ENCODE measurements at places on chromosomes 4 and X.

DNA sequence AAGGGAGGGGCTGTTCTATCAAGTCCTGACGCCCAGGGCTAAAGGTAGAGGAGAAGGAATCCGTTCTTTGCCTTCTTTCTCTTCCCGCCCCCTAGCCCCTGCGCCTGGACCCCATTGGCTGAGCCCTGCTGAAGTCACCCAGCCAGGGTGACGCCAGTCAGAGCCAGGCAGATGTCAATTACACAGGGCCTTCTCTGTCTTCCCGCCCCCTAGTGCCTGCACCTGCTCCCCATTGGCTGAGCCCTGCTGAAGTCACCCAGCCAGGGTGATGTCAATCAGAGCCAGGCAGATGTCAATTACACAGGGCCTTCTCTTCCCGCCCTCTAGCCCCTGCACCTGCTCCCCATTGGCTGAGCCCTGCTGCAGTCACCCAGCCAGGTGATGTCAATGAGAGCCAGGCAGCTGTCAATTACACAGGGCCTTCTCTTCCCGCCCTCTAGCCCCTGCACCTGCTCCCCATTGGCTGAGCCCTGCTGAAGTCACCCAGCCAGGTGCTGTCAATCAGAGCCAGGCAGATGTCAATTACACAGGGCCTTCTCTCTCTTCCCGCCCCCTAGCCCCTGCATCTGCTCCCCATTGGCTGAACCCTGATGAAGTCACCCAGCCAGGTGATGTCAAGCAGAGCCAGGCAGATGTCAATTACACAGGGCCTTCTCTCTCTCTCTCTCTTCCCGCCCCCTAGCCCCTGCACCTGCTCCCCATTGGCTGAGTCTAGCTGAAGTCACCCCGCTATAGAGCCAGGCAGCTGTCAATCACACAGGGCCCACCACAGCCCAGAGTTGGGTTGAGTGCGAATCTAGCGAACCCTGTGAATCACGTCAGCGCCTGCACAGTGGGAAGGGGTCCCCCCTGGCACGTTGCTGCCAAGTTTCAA, 46.4 kb downstream of the ASMT start:
- no peak for DNase-seq

GRCh38 chr4:156959298-156959702, 12.3 kb downstream of the PDGFC start:
- DNase-seq = no peak

DNA sequence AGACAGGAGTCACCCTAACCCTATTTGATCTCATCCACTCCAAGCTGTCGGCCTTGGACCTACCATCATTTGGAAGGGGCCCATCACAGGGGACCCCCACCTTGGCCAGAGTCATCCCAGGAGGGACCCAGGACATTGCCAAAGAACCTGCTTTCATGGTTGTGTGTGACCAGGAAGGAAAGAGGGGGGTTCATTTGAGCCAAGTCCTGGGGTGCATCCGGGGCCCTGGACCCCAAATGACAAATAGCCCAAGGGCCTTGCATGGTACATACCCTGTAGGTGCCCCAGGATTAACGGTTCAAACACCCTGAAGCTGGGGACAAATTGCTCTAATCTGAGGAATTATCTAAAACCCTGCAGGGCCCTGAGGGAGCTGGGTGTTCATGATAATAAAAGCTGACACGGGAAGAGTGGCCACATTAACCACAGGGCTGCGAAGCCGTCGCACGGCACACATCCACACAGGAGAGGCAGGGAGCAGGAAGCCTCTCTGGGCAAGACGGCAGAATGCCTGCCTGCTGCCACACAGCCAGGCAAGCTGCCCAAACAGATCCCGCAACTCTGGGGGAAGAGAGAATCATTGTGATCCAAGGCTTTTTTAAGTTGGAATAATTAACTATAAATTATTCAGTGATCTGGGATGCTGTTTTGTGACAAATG, 28.2 kb upstream of the PPP2R2C start:
- no peak for DNase-seq

DNA sequence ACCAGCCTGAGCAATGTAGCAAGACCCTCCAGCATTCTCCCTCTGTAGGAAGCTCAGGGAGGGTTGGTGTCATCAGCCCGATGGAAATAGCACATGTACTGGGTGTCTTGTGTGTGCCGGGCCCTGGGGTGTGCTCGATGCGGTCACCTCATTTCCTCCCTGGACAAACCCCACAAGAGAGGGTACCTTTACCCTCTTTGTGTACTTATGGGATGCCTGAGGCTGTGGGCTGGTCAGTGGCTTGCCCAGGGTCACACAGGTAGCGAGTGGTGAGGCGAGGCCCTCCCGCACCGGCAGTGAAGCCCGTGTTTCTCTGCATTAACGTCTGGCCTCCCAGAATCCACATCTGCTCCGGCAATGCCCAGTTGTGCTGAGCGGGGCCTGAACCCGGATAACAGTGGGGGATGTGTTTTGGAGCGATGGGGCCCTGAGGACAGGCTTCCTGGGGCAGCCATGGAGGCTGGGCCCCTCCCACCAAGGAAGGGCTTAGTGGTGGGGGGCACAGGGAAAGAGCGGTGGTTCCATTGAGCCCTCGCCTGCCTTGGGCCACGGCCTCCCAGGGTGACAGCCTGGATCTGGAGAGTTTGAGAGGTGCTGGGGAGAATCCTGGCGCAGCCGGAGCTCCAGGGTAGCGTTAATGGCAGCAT, 8.1 kb downstream of the PSAPL1 start:
- DNase-seq = no peak

DNA sequence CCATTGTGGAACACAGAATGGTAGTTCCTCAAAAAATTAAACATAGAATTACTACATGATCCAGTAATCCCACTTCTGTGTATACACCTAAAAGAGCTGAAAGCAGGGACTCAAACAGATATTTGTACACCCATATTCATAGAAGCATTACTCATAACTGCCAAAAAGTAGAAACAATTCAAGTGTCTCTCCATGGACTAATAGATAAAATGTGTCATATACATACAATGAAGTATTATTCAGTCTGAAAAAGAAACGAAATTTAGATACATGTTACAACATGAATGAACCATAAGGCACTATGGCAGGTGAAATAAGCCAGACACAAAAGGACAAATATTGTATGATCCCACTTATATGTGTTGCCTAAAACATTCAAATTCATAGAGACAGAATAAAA, 145.1 kb downstream of the ANTXR2 start:
- DNase-seq = no peak

- no peak for DNase-seq
Observed at GRCh38 chr4:128582427-128582870, 227.1 kb upstream of the JADE1 start.

DNA sequence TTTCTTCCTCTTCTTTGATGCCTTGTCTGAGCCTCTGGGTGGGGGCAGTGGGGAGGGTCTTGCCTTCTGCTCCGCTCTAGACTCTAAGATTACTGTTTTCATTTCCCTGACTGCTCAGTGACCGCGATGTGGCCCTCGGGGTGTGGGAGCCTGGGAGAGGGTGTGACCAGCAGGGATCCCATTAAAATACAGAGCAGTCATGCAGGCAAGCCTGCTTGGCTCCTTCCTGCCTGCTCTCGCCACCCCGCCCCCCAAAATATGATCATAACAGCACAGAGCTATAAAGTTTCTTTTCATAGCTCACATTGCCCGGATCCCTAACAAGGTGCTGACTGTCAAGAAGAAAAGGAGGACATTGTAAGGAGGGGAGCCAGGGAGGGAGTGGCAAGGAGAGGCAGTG, 332.9 kb downstream of the RAB28 start:
- no peak for DNase-seq
